AG09319 (cell line): ENCODE measurements at places on chromosomes 5 and 9.
A peak's percentile ranks its signal among the peaks of the same experiment; 100 is the strongest.

GRCh38 chr5:157050050-157050449, 8.9 kb downstream of the HAVCR1 start:
- DNase-seq, result no peak

DNA sequence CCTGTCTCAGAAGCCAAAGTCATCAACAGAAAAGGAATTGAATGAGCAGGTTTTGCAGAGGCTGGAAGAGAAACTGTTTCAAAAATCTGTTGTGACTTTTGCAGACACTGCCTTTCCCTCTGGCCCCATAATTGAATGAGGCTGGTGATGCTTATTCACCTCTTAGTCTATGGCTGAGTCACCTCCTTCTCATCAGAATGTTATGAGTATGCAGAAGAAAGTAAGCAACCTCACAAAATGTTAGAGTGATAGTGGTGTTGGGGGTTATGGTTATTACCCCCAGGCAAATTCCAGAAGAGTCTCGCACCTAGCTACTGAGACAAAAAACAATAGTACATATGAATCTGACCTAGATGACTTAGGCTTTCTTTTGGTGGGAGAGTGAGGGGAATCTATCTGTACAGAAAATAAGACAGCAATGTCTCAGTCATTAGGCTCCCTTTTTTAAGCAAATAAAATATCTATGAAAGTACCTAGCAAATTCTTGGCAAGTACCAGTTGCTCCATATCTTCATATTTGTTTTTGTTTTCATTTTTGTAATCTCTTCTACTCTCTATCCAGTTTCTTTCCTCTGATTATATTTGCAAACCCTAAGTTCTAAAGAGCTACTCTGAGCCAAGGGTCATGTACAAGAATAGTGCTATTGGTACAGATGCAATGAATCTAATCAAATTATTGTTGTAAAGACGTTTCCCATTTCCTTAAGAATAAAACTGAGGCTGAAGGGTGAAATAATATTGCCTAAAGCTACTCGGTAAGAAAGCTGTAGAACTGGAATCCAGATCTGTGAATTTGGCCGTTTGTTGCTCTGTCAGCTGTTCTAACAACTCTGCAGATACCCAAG, 498.1 kb upstream of the TNC start:
- peak; percentile 64 for DNase-seq

- DNase-seq, result no peak
Observed at GRCh38 chr5:149961957-149962409, 1.4 kb downstream of the SLC26A2 start.

GRCh38 chr5:143678148-143678905, 133.6 kb upstream of the HMHB1 start:
- DNase-seq, result no peak

GRCh38 chr9:8332871-8333270, 533.3 kb upstream of the DMAC1 start:
- no peak for DNase-seq

GRCh38 chr5:167634432-167634831, 657.0 kb upstream of the WWC1 start:
- DNase-seq, result peak; percentile 8

DNA sequence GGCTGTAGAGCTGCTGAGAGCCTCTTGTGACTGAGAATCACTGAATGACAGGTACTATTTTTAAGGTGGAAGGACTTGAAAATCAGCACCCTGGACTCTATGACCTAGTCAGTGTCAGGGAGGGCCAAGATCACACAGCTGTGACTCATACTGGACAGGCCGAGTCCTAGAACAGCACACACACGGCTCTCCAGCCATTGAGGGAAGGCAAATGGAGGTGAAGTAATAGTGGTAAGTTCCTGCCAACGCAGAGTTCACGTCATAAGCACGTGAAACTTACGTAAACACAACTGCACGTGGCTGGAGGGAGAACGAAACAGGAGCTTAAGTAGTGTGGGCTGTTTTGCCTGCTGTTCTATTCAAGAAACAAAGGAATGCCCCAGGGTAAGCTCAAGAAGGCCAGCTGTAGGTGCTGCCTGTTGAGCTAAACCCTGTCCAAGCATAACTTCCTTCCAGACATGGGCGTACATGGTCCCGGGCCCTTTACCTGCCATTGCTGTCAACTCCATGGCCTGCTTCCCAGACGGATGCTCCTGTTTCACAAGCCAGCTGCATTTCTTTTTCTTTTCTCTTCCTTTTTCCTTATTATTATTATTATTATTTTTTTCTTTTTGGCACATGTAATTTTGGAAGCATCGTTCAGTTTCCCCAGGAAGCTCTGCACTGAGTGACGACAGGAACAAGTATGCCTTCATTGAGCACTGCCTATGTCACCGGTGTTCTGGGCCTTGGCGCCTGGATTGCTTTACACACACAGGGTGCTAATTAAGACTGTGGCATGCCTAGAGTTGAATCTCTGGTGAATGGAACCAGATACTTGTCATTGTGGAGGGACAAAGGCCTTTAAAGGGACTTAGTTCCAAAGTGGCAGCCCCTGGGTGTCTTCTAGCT, 10.2 kb upstream of the LCP2 start:
- no peak for DNase-seq

DNA sequence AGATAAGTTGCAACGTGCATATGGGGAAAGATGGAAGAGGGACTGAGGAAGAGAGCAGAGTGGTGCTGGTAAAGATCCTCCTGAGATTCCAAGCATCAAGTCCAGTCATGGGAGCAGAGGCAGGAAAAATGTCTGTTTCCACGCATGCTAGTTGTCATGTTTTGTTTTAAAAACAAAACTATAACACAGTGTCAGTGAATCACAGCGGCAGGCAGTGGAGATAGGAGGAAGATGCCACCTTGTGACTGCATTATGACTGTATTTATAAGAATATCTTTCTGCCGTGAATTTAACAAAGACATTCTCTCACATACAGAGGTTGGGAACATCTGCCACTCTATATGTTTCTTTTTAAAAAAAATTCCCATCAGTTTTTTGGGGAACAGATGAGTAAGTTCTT, 3.7 kb upstream of the SVEP1 start:
- no peak for DNase-seq

GRCh38 chr5:67221487-67222242, 25.1 kb upstream of the CD180 start:
- DNase-seq, result no peak

GRCh38 chr9:10238087-10238486, 374.7 kb downstream of the PTPRD start:
- no peak for DNase-seq

GRCh38 chr5:98770209-98770910, 3.1 kb upstream of the RGMB start:
- DNase-seq, result peak; percentile 39

GRCh38 chr5:12845549-12846159, 941.4 kb upstream of the CTNND2 start:
- no peak for DNase-seq

GRCh38 chr5:115487756-115488155, 56.8 kb downstream of the FEM1C start:
- DNase-seq, result no peak

DNA sequence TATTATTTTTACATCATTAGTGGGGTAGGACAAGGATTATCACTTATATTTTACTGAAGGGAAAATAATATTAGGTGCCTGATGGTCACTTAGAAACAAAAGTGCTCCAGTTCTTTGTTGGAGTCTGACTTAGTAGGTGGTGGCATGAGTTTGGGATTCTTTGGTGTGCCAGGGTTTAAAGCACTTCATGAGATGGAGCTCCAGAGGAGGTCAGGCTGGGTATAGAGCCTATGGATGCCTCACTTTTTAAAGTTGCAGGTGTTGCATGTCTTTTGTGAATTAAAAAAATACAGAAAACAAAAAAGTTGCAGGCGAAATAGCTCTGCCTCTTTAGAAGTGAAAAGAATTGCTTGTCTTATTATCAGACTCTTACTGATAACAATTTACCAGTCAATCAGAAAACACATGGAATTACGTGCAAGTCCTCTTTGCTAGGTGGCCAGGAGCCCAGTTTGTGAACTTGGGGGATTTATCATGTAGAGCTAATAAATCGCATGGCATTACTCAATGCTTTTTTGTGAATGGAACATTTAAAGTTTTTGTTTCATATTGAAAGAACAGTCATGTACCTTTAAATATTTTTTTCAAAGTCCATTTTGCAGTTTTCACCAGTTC, 1.6 kb downstream of the ITK start:
- no peak for DNase-seq

DNA sequence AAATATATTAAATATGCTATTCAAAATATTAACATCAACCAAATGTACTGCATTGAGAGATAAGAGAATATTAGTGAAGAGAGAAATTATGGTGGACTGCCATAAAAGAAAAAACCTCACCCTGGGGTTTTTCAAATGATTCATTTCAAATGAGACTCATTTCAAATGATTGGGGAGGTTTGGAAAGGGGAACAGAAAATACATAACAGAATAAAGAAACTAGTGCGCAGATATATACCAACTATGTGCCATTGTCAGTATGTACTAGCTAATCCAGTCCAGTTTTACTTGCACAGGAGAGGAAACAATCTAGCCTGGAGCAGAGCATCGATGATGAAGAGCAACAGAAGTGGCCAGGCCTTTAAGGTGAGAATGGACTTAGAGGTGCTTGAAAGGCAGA, 651.6 kb upstream of the RORB start:
- no peak for DNase-seq

- no peak for DNase-seq
Observed at GRCh38 chr5:127839496-127840197, 136.5 kb downstream of the CCDC192 start.
